Breast epithelium (tissue), 4 donors: ENCODE measurements at places on chromosomes 5 and 9. TPM values are rescaled to one million over a fixed set of nuclear protein-coding genes. Genes with fewer than 3 reads are reported as not detected.
A peak's percentile ranks its signal among the peaks of the same experiment; 100 is the strongest.

- no peaks in the 10 kb centered on the region for H3K36me3 ChIP-seq
- H3K4me3 ChIP-seq, result no peak overlapping the region
- no peaks in the 10 kb centered on the region for H3K27me3 ChIP-seq
- no peak overlapping the region for H3K27ac ChIP-seq
- no peaks in the 10 kb centered on the region for H3K4me1 ChIP-seq
- no peak for DNase-seq
Measured at GRCh38 chr5:119264186-119264585, 91.6 kb upstream of the TNFAIP8 start.

DNA sequence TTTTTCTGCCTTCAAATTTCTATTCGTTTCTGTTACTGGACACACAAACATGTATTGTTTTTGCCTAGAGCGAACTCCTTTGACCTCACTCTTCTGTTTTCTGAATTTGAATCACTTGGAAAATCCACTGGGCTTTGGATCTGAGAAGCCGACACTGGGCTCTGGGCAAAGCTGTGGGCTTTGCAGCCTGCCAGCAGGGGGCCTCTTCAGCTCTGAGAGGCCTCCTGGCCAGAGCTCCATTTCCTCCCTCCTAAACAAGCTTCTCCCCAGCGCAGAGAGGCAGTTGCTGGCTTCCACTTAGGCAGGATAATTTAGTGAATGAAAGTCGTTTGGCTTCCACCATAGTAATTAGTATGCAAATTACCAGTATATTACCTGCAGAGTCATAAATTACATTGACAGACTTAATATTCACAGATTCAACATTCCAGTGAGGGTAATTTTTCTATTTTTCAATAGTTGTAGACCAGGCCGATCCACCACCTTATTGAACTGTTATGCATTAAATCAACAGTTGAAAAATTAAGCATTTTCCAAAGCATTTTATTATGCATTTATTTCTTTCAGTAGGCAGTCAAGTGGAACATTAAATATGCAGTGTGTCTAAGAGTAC is 104.0 kb upstream of the ZNF366 start:
- peak; percentile 21 for DNase-seq
- H3K27me3 ChIP-seq, result no peaks in the 10 kb centered on the region
- no peak overlapping the region for H3K27ac ChIP-seq
- no peaks in the 10 kb centered on the region for H3K4me1 ChIP-seq
- peak overlapping the region; percentile 10 for H3K4me3 ChIP-seq

- no peak overlapping the region for H3K27ac ChIP-seq
- H3K36me3 ChIP-seq, result no peaks in the 10 kb centered on the region
- no peaks in the 10 kb centered on the region for H3K27me3 ChIP-seq
- no peaks in the 10 kb centered on the region for H3K4me1 ChIP-seq
- DNase-seq, result no peak
- H3K4me3 ChIP-seq, result no peak overlapping the region
Measured at GRCh38 chr5:150262502-150262901, 27.1 kb downstream of the CAMK2A start.

DNA sequence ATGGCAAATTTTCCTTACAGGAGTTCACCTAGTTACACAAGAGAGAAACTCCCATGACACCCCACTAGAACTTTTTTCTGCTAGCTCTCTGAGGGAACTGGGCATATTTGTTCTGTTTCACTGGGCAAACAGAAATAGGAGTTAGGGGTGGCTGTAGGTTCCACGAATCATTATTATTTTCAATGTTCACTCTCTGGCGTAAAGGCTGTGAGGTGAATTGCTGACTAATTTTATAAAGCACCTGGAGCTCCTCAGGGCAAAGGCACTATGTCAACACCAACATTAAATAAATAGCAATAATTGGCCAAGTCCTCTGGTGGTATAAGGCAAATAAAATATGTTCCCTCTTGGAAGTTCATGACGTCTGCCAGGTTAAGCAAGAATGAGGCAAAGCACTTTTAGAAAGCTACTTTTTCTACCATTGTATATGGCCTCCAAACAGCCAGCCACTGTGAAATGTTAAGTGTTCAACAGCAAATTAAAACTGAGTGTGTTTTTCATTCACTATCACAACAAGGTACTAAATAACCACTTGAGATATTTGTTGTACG is 344.6 kb downstream of the PDE4D start:
- no peaks in the 10 kb centered on the region for H3K27me3 ChIP-seq
- no peak for DNase-seq
- no peak overlapping the region for H3K4me3 ChIP-seq
- H3K4me1 ChIP-seq, result no peaks in the 10 kb centered on the region

The MCC gene
- 46.5 TPM for total RNA-seq

DNA sequence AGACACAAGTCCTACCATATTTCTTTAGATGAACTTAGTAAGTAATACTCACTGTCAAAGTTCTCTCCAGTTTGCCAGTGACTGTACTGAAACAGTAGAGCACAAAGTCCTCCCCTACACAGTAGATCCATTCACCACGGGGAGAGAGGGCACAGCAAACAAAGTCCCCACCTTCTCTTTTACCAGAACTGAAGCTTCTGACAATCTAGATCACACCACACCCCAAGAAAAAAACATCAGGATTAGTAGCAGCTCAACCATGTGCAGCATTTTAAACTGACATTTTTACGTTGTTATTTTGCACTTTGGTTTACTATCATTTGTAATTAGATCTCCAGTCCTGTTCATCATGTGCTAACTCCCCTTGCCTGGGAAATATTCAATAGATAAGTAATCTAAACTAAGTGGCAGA is 23.0 kb downstream of the DNAJA1 start:
- no peaks in the 10 kb centered on the region for H3K4me1 ChIP-seq
- no peaks in the 10 kb centered on the region for H3K36me3 ChIP-seq
- no peak overlapping the region for H3K27ac ChIP-seq
- DNase-seq, result no peak
- H3K27me3 ChIP-seq, result no peaks in the 10 kb centered on the region
- H3K4me3 ChIP-seq, result no peak overlapping the region

DNA sequence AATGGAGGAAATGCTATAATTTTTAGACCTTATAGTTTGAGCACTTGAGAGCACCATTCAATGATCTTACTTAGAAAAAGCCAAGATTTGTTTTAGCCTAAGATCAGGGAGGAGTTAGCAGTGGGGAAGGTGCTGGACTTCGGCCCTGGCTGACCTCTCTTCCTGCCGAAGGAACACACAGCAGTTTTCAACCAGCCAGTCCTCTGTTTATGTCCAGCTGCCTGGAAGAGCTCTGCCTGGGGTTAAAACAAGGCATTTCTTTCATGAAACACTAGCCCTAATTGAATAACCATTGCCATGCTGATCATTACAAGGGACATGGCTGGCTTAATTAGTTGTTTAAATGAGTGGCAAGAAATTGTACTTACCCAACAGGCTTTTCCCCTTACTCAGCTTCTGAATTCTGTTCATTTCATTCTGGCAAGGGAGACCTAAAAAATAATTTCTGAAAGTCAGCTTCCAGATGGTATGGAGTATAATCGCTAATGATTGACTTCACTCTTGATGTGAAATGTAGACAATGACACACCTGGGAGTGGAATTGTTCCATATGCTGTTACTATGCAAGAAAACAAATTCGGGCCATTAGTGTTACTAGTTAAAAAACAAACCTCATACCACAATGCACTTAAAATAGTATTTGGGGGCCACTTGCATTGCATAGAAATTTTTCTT is 514.2 kb downstream of the SPOCK1 start:
- H3K27me3 ChIP-seq, result no peaks in the 10 kb centered on the region
- no peak overlapping the region for H3K27ac ChIP-seq
- no peak for DNase-seq
- H3K4me1 ChIP-seq, result no peaks in the 10 kb centered on the region
- H3K36me3 ChIP-seq, result no peaks in the 10 kb centered on the region

DNA sequence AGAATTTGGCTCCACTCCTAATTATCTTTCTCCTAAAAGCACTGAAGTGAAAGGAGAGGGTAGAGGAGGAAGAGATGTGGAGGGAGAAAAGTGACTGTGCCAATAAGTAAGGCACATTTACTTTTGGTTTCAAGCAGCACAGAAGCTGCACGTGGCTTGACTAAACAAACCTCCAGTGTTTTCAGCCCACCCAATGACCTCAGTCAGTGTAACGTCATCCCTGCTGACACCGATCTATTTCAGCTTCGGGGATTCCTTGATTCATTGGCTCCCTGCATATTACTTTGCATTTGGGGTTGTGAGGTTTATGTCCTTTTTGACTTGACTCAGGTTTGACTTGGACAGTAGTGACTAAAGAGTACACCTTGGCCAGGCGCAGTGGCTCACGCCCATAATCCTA is 35.6 kb upstream of the NIM1K start:
- no peaks in the 10 kb centered on the region for H3K36me3 ChIP-seq
- no peaks in the 10 kb centered on the region for H3K27me3 ChIP-seq
- no peak overlapping the region for H3K27ac ChIP-seq
- H3K4me3 ChIP-seq, result no peak overlapping the region

DNA sequence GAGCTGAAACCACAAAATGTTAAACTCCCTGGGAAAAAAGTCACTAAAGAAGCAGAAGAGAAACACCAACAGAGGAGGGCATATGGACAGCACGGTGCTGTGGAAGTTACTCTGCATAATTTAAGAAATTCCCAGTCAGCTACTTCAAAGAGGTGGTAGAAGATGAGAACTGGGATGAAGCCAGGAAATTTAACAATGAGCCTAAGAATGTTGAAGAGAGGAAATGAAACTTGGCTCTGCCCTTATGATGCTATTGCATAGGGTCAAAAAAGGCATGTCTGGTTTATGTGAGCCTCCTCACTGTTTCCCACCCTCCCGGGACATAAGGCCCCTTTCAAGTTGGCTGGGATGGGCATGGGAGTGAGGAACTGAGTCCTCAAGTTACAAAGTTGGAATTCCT is 25.4 kb upstream of the SNX18 start:
- peak overlapping the region; percentile 9 for H3K27ac ChIP-seq
- no peak for DNase-seq
- H3K4me1 ChIP-seq, result no peaks in the 10 kb centered on the region
- H3K27me3 ChIP-seq, result no peaks in the 10 kb centered on the region
- H3K4me3 ChIP-seq, result no peak overlapping the region

DNA sequence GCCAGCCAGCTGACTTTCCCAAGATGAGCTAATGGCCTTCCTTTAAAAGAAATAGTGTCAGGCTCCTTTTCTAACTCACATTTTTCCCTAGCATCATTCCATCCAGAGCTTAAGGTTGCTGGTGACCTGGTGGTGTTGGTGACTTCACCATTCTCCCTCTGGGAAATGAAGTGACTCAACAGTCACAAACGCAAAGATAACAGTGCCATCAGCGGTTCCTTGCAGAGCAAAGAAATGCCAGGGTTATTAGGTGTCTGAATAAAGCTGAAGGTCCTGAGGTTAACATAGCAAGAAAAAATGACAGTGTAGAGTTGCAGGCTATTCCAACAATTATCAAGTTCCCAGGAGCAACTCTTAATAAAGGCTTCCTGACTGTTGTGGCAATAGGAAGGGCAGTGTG is 111.8 kb upstream of the SLC44A1 start:
- H3K4me1 ChIP-seq, result no peaks in the 10 kb centered on the region
- H3K27ac ChIP-seq, result no peak overlapping the region
- no peak overlapping the region for H3K4me3 ChIP-seq
- H3K36me3 ChIP-seq, result no peaks in the 10 kb centered on the region
- no peak for DNase-seq

- no peak for DNase-seq
- H3K27ac ChIP-seq, result no peak overlapping the region
- H3K4me1 ChIP-seq, result no peaks in the 10 kb centered on the region
- no peaks in the 10 kb centered on the region for H3K27me3 ChIP-seq
- H3K36me3 ChIP-seq, result no peaks in the 10 kb centered on the region
Measured at GRCh38 chr9:7146582-7146981, 388.8 kb downstream of the KDM4C start.

DNA sequence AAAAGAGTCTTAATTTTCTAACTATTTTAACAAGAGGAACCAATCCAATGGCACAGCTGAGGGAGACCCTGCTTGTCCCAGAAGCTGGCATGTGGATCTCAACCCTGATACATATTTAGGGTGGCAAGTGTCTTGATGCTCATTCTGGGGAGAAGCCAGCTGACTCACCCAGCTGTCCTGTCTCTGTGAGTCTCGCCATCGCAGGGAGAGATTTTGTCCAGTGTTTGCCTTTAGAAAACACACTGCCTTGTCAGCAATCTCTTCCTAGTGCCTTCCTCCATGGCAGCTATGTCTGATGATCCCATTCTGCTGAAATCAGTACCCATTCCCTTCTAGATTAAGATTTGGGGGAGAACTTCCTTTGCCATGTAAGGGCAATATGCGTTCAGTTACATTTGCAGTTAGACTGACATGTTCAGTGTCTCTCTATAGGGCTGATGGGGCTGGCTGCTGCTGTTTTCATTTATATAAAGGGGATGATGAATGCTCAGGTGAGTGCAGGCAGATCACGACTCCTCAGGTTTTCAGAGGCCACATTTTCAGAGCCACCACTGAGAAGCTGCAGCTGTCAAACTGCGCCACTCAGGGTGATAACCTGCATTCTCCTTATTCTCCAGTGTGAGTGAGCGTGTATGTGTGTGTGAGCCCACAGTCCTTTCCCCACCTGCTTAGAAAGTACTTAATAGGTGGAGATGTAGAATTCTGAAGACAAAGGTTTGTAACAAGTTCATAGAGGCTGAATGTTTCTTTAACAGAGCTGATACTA is 217.0 kb downstream of the GAS1 start:
- DNase-seq, result no peak
- H3K4me1 ChIP-seq, result no peaks in the 10 kb centered on the region
- no peak overlapping the region for H3K27ac ChIP-seq

The SOWAHA gene
- 0.96 TPM for total RNA-seq

The PAM gene
- 227 TPM for total RNA-seq

GRCh38 chr5:117065161-117065560 is 490.5 kb upstream of the SEMA6A start:
- H3K36me3 ChIP-seq, result no peaks in the 10 kb centered on the region
- H3K27me3 ChIP-seq, result no peaks in the 10 kb centered on the region
- no peak overlapping the region for H3K27ac ChIP-seq
- DNase-seq, result no peak
- H3K4me1 ChIP-seq, result no peaks in the 10 kb centered on the region

DNA sequence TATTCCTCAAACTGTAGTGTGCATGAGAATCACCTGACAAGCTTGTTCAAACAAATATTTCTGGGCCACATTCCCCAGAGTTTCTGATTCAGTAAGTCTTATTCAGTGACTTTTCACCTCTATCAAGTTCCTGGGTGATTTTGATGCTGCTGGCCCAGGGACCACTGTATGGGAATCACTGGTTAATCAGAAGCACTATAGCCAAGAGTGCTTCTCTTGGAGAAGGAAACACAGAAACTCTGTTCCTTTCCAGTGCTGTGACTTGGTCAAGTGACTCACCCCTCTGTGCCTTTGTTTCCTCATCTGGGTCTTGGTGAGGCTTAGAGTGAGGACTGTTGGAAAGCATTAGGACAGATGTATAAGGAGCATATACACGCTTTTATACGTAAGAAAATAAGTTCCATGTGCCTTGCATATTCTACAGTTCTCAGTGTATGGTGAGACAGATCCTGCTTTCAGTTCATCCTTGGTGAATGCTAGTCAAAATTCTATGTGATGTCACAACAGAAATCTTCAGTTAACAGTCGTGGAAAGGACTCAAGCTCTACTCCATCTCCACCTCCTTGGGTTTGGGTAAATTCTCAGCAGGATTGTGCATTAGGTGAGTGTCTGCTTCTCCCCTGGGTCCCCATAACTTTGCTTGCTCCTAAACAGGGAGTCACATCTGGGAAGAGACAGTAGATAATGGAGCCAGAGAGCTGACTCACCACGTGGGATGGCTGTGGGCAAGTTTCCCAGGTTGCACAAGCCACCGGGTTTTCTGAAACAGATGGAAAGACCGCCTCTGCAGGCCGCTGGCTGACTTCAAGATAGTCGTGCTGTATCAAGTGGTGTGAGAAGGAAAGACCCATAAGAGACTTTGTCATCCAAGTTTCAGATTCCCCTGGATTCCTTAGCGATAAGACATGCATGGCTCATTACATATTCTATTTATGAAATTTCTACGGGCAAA is 117.0 kb downstream of the NXNL2 start:
- H3K4me1 ChIP-seq, result peaks cover 6% of the 10 kb centered on the region
- H3K36me3 ChIP-seq, result no peaks in the 10 kb centered on the region
- H3K4me3 ChIP-seq, result no peak overlapping the region
- H3K27me3 ChIP-seq, result no peaks in the 10 kb centered on the region
- DNase-seq, result peak; percentile 68
